ENCODE measurements at places on chromosomes 1 and 21.

GRCh38 chr1:51961231-51961630 lies 29.3 kb downstream of the RAB3B start:
- DNase-seq: no peak

GRCh38 chr1:28913786-28914227 lies 562 bp upstream of the EPB41 start:
- no peak for DNase-seq

DNA sequence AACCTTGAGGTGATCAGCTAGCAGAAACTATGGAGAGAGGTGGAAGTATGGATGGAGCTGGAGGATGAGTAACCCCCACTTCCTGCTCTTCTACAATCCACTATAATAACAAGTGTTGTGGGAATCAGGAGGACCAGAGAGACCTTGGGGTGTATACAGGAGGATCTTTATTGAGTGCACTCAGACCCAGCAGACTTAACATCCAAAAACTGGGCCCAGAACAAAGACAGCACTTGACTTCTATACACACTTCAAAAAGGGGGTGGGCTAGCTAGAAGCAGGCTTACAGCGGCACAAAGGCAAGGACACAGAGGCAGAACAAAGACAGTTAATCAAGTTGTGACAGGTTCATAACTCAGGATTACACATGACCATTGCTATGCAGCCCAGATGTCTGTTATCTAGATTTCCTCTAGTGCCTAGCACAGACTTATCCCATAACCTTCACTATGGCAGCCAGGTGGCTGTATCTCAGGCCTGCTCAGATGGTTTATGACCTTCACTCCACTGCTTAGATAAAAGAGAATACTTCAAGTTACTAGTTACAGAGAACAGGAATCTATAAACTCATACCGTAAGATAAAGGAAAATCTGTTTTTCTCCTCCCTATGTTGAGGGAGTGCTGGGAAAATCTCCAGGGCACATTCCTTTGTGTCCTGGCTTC lies 36.1 kb upstream of the PADI2 start:
- DNase-seq: no peak

- no peak for DNase-seq
Observed at GRCh38 chr1:214808845-214809460, 206.0 kb downstream of the CENPF start.

DNA sequence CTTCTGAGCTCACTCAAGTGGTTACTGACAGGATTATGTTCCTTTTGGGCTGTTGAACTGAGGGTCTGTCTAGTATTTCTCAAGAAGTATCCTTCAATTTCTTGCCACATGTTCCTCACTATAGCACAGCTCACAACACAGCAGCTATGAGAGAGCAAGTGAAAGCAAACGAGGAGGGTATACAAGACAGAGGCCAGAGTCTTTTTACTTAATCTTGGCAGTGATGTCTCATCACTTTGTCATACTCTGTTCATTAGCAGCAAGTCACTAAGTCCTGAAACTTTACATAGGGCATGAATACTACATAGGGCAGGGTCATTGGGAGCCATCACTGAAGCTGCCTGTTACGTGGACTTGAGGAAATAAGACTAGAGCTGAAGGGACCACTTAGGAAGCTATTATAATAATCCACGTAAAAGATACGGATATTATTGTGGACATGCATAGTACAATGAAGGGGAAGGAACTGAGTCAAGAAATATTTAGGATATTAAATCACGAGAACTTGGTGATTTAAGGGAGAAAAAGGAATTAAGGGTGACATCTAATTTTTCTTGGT lies 63.7 kb downstream of the SLC30A7 start:
- no peak for DNase-seq
